ENCODE measurements at places on chromosomes 4 and X. TPM values are rescaled to one million over a fixed set of nuclear protein-coding genes. Genes with fewer than 3 reads are reported as not detected.

- DNase-seq, result no peak
These were observed 24.3 kb downstream of the NOP14 start for GRCh38 chr4:2938906-2939305.

DNA sequence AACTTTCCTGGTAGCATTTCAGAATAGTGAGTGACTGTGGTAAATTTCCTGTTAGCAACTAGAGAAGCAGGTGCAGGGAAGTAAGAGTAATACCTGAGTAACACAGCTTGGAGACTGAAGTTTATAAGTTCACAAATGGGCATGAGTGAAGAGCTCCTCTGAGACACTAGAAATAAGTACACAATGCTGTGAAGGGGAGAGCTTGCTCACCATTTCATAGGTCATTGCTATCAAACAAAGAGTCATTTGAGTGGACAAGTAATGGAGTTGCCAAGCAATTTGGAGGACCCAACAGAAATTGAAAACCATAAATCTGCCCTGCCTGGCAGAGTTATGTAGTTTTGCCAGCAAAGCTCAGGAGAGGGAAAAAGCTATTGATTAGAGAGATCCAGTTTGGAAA is 523.6 kb downstream of the TRAM1L1 start:
- DNase-seq, result no peak

DNA sequence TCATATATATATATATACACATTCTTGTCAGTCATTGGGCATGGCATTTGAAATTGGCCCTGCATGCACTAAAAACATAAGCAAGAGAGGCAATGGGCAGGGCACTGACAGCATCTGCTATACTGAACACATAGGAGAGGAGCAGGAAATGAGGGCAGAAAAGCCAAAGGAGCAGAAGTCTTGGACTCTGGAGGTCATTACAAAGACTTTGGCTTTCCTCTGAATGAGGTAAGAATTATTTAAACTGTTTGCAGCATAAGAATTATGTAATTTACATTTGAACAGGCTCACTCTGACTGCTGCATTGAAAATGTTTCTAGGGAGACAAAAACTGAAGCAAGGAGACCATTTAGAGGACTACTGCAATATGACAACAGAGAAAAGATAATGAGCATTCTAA is 396.5 kb downstream of the PRDM5 start:
- no peak for DNase-seq

- no peak for DNase-seq
These were observed 71.3 kb downstream of the PAK3 start for GRCh38 chrX:111167334-111167733.

DNA sequence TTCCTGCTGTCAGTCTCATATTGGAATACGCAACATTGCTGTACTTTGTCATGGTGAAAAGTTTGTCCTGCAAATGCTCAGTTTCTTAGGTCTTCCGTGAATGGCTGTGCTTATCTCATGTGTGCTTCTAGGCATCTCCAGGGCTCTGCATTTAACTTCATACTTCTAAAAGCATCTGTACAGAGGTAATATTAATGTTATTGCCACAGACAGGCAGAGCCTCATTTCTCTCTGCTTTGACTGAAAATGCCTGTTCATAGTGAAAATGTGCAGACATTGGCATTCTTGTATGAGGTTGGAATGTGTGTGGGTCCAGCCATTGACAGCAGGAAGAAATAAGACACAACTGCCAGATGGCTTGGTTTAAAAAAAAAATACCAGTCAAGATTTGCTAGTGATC is 140.1 kb upstream of the TTC29 start:
- no peak for DNase-seq

DNA sequence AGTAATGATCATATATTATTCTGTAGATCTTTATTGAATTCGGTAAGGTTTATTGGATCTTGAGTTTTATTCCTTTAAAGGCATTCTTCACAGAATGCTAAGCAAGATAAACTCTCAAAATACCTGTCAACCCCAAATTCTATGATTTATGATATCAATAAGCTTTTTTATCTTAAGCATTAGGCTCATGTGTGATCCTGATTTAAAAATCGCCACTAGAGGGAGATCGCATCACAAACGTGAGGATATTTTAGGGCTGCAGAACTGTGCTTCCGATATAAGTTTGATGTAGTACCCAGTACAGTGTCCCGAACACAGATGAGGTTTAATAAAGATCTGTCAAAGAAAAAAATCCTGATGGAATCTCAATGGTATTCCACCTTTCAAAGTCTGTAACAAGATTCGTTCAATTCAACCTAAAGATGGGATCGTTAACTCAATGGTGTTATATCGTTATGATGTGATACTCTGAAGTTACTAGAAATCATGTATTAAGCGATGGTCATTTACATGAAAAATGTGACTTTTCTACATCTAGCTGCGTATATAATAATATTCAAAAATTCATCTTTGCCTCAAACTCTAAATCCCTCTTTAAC is 169.0 kb downstream of the CORIN start:
- DNase-seq, result peak; percentile 28

GRCh38 chr4:73693811-73694210 is 46.6 kb upstream of the CXCL8 start:
- no peak for DNase-seq

DNA sequence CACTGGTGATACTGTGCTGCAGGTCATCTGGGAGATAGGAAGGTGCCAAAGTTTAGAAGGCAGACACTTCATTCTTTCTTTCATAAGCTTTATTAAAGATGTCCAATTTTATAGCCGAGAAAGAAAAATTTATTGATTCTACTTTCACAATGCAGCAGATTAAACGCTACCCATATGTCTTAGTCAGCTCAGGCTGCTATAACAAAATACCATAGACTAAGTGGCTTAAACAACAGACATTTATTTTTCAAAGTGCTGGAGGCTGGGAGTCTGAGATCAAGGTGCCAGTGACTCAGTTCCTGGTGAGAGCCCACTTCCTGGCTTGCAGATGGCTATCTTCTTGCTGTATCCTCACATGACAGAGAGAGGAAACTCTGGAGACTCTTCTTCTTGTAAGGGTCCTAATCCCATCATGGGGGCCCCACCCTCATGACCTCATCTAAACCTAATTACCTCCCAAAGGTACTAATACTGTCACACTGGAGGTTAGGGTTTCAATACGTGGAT is 33.4 kb upstream of the KLHL34 start:
- no peak for DNase-seq

GRCh38 chrX:15864629-15865028 is 10.0 kb upstream of the AP1S2 start:
- DNase-seq, result no peak

DNA sequence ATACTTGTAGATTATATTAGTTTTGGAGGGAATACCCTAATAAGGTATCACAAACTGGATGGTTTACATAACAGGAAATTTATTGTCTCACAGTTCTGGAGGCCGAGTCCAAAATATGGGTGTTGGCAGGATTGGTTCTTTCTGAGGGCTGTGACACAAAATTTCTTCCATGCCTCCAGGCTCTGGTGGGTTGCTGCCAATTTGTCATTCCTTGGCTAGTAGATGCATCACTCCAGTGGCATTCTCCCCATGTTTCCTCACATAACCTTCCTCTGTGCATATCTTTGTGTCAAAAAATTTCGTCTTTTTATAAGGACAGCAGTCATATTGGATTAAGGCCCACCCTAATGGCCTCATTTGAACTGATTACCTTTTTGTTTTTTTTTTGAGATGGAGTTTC is 49.3 kb downstream of the APELA start:
- no peak for DNase-seq

DNA sequence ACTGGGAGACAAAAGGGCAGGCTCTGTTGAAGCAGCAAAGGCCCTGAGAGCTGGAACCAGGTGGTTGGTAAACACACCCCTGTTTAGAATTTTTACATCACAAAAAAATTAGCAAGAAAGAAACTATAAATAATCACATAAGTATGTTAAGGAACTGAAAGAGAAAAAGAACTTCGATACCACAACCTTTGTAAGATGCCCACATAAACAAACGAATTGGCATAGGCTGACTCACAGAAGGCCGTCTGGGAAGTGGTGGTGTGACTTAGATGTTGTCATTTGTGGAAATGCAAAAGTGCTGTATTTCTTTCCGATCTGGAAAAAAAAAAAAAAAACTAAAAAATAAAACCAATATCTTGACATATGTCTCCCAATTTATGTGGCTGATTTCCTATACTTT is 235.1 kb downstream of the USP46 start:
- no peak for DNase-seq

DNA sequence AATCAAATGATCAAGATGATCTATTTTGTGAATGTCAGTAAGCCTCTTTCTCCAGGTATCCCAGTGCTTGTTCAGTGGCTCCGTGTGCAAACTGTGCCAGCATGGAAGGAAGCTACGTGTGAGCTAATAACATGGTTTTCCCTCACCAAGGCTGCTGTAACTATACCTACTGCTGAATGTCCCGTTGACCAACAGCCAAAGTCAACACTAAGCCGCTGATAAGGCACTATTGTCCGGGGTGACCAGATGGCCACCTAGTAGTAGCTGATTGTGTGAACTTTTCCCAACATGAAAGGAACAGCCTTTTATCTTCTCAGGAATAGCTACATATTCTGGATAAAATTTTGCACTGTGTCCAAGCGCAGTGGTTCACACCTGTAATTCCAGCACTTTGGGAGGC is 58.0 kb upstream of the ABCG2 start:
- peak; percentile 87 for DNase-seq

PRSS12 gene
- 15.8 TPM for total RNA-seq

SUV39H1 gene
- 2.1 TPM for total RNA-seq

DNAAF6 gene
- total RNA-seq, result not detected

CLDN34 gene
- total RNA-seq, result not detected

STARD8 gene
- 9.6 TPM for total RNA-seq

CPLX1 gene
- total RNA-seq, result 0.52 TPM

HSFX3 gene
- total RNA-seq, result not detected

HELT gene
- total RNA-seq, result not detected

AKAP4 gene
- not detected for total RNA-seq

PDE5A gene
- 31.9 TPM for total RNA-seq

LGI2 gene
- 2.0 TPM for total RNA-seq
